ENCODE measurements at places on chromosomes 7 and 10.

GRCh38 chr10:120085096-120085796, 192.7 kb downstream of the SEC23IP start:
- DNase-seq = no peak

DNA sequence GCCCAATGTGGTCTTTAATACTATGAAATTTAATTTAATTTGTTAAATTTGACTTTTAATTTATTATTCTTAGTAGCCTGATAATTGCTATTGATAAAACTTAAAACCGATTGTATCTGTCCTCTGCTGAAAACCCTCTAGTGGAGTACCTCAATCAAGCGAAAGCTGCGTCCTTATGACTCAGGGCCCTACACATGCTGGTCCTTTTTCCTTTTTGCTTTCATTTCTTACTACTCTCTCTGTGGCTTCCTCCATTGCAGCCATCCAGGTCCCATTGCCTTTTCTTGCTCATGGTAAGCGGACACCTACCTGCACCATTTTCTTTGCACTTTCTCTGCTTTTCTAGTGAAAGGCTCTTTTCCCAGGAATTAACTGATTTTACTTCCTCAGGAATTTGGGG, 301.1 kb downstream of the INHBA start:
- no peak for DNase-seq

GRCh38 chr7:138974675-138975292, 6.4 kb downstream of the KIAA1549 start:
- DNase-seq = no peak

DNA sequence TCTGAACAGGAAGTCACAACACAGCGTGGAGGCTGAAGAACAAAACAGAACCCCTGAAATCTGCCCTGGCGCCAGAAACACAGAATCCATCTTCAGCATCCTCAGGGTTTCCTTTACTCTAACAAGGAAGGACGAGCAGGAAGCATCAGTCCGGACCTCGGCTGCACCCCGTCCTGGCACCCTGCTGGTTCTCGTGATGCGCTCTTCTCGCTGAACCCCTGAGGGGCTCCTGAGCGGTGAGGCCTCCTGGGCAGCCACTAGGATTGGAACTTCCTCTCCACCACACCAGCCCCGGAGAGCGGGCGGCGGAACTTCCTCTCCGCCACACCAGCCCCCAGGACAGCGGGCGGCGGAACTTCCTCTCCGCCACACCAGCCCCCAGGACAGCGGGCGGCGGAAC, 461.9 kb downstream of the PTPRN2 start:
- no peak for DNase-seq

DNA sequence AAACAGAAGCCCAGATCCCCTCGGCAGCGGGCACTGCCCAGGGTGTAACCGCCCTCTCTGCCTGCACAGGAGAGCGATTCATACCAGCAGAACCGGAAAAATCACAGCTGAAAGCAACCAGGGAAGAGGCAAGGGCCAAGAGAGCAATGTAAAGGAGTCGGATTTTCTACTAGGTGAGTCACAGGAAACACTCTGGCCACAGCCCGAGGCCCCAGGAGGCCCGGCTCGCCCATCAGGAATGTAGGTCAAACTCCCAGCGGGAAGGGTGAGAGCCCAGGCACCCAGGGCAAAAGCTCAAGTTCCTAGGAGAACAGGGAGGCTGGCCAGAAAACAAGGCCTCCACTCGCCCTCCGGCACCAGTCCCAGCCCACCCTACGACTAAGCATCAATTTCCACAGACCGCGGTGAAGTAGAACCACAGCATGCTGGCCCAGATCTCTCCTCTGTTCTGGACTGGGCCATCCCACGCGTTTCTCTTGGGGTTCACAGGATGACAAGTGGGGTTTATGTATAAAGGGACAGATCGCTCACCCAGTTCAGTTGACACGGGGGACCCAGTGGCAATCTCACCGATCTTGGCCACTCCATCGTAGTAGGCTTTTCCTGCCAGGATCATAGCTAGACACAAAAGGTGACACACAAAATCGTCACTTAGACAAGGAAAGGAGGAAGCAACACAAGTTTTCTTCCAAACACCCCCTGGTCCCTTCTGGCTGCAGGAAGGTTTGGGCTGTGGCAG, 46.2 kb downstream of the BAIAP2L1 start:
- no peak for DNase-seq

DNA sequence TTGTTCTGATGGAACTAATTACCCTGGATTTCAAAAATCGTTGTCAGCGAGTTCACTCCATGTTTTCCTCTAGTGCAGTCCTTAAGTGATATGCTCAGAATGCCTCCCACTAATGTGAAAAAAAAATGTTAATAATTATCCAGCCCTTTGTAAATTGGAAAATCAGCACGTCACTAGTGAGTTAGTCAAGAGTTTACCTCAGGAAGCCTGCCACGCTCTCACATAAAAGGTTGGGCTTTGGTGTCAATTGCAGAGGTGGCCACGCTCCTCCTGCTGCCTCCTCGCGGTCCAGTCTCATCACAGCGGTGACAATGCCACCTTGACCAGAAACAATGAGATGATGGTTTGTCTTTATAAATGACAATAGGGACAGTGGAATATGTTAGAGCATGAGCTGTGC, 22.5 kb downstream of the UPP1 start:
- no peak for DNase-seq

DNA sequence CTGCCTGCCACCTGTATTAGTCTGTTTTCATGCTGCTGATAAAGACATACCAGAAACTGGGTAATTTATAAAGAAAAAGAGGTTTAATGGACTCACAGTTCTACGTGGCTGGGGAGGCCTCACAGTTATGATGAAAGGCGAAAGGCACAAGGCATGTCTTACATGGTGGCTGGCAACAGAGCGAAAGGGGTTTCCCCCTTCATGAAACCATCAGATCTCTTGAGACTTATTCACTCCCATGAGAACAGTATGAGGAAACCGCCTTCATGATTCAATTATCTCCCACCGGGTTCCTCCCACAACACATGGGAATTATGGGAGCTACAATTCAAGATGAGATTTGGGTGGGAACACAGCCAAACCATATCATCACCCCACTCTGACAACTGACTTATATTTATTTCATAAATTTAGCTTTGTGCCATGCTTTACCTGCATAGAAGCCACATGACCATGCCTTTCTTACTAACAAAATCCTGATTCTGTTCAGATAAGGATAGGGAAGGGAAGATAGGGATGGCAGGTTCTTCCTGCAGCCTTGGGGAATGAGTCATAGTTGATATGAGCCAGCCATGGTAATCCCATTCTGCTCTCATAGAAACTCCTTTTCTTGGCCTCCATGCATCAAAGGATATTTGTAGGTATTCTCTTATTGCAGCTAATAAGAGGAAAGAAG, 191.3 kb upstream of the AGK start:
- DNase-seq = no peak

GRCh38 chr10:32929634-32930033, 28.4 kb downstream of the ITGB1 start:
- no peak for DNase-seq

DNA sequence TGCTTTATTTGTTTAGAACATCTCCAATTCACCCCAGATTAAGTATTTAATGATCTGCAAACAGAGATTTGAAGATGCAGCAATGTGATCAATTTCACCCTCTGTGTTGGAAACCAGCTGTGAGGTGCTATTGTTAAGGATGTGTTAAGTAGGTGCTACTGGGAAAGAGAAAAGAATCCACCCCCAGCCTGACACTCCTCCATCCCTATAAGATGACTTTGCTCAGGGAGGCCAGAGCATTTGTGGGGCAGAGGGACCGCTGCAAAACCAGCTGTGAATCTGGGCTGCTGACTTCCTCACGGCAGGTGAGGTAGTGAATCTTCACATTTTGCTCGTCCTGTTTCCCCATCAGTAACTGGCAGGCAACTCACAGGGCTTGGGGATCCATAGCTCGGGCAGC, 297.5 kb downstream of the GFRA1 start:
- DNase-seq = no peak

GRCh38 chr7:36021367-36021766, 131.7 kb upstream of the EEPD1 start:
- peak; percentile 22 for DNase-seq

- DNase-seq = no peak
Measured at GRCh38 chr7:38257350-38257677, 16.1 kb downstream of the TARP start.

DNA sequence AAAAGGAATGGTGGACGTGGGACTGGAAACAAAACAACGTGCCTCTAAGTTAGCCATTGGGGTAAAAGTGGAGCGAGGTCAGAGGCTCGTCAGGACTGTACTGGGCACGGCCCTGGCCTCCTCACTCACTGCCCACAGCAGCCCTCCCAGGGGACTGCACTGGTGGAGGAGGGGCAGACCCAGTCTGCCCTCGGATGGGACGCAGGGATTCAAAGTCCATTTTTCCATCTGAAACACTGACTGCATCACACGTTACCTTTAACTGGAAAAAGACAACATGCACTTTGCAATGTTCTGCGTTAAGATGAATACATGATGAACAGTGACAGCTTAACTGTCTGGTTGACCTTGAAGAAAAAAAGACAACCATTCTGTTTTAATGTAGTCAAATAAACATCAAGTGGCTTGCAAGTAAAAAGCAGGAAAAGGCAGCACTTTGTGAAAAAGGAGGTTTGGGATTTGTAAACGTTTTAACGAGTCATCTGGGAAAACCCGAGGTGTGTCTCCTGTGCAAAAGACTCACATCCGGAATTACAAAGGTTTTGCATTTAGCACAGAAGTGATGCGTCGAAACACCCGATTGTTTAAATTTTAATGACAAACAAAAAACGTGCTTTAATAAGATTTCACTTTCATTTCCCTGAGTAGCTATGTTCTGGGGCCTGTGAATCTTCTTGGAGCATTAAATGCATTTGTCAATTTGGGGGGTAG, 18.8 kb downstream of the KLF6 start:
- DNase-seq = no peak

DNA sequence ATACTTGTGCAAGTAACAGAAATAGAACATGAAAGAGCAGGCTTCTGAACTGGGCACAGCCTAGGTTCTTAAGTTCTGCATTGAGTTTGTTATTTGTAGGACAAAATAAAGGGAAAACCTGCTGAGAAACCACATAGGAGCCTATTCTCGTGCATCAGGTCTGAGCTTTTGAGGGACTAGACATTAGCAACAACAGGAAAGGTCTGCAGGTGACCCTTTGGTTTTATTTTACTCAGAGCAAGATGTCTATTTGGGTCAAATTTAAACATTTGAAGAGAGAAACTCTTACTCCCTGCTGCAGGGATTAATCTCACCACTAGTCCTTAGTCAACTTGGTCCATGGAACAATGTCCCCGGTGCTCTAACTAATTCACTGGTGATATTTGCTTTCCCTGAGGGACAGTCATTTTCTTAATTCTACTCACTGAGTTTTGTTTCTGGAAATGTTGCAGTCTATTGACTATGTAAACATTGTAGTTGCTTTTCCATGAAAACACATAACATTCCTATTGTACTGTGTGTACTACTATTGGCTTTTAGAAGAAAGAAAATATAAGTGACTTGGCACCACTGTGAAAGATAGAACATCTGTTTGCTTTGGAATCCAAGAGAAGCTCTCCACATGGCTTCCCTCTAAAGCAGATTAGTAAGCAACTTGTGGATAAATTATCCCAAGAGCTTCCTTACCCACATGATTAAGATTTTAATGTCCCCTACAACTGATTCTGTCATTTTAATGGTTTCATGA, 108.2 kb downstream of the CHRM2 start:
- DNase-seq = no peak

DNA sequence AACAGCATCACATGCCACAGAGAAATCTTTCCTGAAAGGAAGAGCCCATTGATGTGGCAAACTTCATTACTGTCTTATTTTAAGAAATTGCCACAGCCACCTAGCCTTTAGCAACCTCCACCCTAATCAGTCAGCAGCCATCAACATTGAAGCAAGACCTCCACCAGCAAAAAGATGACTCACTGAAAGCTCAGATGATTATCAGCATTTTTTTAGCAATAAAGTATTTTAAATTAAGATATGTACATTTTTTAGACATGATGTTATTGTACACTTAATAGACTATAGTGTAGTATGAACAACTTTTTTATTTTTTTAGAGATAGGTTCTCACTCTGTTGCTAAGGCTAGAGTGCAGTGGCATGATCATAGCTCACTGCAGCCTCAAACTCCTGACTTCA, 14.8 kb downstream of the STEAP1B start:
- no peak for DNase-seq

Data from stimulated activated naive CD8-positive, alpha-beta T cell treated with anti-CD3 and anti-CD28 coated beads, Interleukin-15, Interleukin-2, amounts not matched to agents 100 U/mL and 50 U/mL, for 24 hours (primary cell).